ENCODE measurements at places on chromosomes 5 and 9. TPM values are rescaled to one million over a fixed set of nuclear protein-coding genes. Genes with fewer than 3 reads are reported as not detected.

GRCh38 chr9:93139365-93140182 is 5.5 kb upstream of the NINJ1 start:
- DNase-seq: no peak

DNA sequence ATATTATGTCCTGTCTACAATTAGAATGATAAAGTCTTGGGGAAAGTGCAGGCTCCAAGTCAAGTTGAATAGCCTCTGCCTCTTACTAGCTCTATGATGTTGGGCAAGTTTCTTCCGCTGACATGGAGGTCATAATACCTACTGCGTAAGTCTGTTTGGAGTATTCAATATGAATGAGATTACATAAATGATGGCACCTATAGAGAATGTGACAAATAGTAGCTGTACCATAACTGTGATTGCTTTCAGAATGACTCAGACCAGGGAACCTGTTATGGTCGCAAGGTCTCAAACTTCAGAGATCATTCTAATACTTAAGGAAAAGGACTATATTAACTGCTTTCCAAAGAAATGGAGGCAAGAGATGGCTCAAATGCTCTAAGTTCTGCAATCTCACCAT is 94.0 kb upstream of the ABCA1 start:
- DNase-seq: no peak

DNA sequence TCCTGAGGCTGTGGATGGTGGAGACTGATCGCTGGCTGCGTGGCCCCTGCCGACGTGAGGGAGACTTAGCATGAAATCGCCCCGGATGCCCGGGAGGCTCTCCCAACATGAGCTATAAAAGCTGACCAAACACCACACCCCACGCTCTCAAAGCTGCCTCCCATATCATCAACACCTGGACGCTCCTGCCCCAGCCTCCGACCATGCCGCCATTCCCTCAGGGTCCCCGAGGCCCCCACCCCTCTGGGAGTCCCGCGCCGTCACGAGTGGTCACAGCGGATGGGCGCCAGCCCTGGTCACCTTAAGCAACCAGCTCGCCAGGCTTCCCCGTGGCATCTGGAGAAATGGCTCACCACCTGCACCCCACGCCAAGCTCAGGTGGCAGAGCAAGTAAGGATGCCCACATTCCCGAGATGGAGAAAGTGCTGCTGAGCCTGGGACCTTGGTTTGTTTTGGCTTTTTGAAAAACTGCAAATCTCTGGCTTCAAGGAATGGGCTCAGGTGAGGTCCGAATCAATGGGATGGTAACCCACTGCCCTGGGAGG is 196.0 kb downstream of the MED10 start:
- no peak for DNase-seq

The NOXA1 gene
- total RNA-seq: not detected

The PFN3 gene
- not detected for total RNA-seq

GRCh38 chr5:60147791-60148190 is 254.3 kb upstream of the PDE4D start:
- no peak for DNase-seq

GRCh38 chr9:95268681-95269080 is 48.8 kb downstream of the FANCC start:
- peak; percentile 55 for DNase-seq

- DNase-seq: no peak
Measured at GRCh38 chr5:144210655-144211054, 40.0 kb downstream of the KCTD16 start.

- DNase-seq: no peak
Measured at GRCh38 chr5:38831909-38832308, 13.9 kb upstream of the OSMR start.

The TAF11L10 gene
- not detected for total RNA-seq

DNA sequence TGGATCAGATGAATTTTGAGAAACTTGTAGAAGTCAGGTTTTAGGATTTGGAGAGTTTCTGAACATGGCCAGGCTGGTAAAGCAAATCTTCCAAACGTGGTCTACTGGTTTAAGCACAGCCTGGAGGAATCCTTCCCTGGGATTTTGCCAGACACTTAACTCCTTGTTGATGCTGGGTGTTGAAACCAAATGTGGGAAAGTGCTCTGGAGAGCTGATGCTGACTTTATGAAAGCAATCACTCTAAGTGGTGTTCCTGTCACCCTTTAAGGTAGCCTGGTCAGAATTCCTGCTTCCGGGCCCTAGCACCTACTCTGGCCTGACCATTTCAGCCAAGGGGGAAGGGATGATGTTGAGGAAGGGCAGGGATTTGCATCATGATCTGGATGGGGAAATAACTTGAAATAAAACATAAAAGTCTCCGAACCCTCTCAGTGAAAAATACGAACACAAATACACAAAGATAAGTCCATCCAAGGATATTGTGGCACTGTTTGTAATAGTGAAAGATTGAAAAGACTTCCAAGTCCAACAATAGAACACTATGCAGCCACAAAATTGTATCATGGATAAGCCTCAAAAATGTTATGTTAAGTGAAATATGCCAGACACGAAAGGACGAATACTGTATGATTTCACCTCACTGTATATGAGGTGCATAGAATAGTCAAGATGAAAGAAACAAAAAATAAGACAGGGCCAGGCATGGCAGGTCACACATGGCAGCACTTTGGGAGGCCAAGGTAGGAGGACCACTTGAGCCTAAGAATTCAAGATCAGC is 57.7 kb downstream of the PDE6A start:
- peak; percentile 44 for DNase-seq

GRCh38 chr9:4959031-4959430 is 26.0 kb upstream of the JAK2 start:
- no peak for DNase-seq

The PITX1 gene
- 32.6 TPM for total RNA-seq

DNA sequence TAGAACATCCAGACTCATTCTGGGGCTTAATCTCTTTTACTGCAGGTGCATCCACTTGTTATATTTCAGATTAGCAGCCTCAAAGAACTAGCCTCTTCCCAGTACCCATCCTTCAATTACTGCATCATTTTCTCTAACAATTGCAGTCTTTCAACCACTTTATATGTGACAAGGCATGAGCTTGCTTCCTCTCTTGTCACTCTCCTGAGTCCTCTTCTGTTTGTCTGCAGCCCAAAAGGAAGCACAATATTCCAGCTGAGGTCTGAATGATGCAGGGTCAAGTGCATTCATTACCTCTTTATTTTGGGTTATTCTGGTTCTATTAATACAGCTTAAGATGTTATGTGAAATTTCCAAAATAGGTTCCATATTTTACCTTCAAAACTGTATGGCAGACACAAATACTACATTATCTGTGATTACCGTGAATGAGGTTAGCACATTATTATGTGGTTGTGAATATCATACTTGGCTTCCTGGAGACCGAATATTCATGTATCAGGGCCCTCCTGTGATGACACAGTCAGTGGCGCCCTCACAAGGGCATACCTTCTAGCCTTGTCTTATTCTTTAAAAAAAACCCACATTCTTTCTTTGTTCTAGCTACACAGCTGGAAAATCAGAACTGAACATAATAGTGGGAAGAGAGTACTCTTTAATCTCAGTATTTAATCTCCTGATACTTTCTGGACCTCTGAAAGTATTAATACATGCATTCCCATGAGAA is 323.8 kb downstream of the PDE4D start:
- DNase-seq: no peak

DNA sequence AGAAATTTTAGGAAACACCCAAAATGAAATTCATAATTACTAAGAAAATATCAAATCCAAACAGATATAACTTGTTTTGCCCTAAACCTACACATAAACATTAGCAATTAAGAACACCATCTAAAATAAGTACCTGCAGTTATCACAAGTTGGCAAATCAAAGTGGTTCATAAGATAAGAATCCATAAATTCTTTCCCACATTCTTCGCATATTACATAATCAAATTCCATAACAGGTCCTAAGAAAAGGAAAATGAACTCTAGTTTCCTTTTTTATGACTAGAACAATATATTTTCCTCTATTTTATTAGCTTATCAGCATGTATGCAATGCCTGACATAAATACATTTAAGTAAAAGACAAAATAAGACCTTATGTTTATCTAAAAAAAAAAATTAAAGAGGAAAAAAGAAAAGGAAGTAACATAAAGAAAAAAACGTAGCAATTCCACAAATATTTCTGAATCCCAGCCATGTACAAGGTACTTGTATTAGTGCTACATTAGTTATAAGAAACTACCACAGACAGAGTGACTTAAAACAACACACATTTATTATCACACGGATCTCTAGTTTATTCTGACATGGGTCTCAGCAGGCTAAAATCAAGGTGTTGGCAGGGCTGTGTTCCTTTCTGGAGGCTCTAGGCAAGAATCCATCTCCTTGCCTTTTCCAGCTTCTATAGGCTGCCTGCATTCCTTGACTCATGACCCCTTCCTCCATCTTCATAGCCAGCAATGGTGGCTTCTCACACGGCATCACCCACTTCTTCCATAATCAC is 7.5 kb downstream of the XPA start:
- no peak for DNase-seq

The C5 gene
- 4.5 TPM for total RNA-seq

- DNase-seq: no peak
Measured at GRCh38 chr9:111186021-111186530, 143.9 kb downstream of the OR2K2 start.

- no peak for DNase-seq
Measured at GRCh38 chr5:59330680-59331079, 562.8 kb downstream of the PDE4D start.

- no peak for DNase-seq
Measured at GRCh38 chr9:4147476-4148230, 152.2 kb downstream of the GLIS3 start.

DNA sequence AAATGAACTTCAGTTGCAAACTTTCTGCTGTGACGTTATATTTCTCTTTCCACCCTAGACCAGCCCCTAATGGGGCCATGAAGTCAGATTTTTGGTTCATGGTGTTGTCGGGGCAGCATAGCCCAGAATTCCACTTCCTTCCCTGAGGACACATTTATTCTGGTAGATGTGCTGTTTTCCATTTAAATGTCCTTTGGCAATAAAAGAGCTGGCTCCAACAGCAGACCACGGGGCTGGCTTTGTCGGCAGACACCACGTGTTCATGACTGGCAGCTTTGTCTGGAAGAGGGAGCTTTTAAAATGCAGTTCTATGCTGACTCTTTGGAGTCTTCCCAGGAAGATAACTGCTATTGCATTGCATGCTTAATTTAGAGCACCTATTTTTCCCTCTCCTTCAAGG is 17.6 kb upstream of the LCP2 start:
- peak; percentile 26 for DNase-seq

The PCDHB6 gene
- total RNA-seq: 3.6 TPM

The SLC34A3 gene
- total RNA-seq: not detected

- DNase-seq: no peak
Measured at GRCh38 chr5:60521376-60522291, 178.3 kb downstream of the DEPDC1B start.

- DNase-seq: no peak
Measured at GRCh38 chr5:139140591-139141071, 57.5 kb downstream of the SIL1 start.

The VCP gene
- total RNA-seq: 386 TPM

- DNase-seq: no peak
Measured at GRCh38 chr9:121302786-121303185, 34.8 kb downstream of the GSN start.

GRCh38 chr5:85320495-85320894 is 935.8 kb upstream of the EDIL3 start:
- DNase-seq: no peak

The TMEFF1 gene
- total RNA-seq: 1.2 TPM

The PCDHGB2 gene
- 1.9 TPM for total RNA-seq

DNA sequence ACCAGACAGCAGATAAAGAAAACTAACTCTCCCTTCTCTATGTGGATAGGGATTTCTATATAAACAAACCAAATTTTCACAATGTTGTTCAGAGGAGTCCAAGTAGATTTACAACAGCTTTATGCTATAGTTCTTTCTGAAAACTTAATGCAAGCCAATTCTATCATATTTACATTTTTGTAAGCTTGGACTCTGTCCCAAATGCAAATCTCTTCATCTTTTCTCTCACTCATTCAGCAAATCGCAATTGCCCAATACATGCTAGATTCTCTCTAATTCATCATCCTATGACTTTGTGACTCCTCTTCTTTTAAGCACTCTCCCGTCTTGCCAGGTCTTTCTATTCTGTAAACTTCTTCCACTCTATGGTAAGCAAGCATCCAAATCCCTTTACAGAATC is 39.1 kb upstream of the UGT3A2 start:
- no peak for DNase-seq
